ENCODE measurements at places on chromosomes 2 and 18. TPM values are rescaled to one million over a fixed set of nuclear protein-coding genes. Genes with fewer than 3 reads are reported as not detected.

GRCh38 chr2:64657411-64657810 lies 3.7 kb upstream of the SERTAD2 start:
- no peak for DNase-seq

GRCh38 chr18:26941584-26941983 lies 76.1 kb upstream of the AQP4 start:
- no peak for DNase-seq

DNA sequence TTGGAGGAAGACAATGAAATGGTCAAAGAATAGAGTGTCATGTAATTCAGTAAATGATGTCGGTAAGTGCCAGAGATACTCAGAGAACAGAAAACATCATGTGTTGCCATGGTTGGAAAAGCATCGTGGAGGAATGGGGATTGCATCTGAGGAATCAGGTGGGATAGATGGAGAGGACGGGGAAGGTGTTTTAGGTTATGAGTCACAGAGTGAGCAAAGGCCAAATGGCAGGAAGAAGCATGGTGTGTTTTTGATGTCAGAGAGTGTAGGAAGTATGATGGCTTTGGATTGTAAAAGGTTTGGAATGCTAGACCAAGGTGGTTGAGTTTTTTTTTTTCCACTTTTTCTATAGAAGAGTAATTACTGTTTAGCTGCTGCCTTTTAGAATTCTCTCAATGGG lies 27.5 kb upstream of the CD28 start:
- DNase-seq: no peak

DNA sequence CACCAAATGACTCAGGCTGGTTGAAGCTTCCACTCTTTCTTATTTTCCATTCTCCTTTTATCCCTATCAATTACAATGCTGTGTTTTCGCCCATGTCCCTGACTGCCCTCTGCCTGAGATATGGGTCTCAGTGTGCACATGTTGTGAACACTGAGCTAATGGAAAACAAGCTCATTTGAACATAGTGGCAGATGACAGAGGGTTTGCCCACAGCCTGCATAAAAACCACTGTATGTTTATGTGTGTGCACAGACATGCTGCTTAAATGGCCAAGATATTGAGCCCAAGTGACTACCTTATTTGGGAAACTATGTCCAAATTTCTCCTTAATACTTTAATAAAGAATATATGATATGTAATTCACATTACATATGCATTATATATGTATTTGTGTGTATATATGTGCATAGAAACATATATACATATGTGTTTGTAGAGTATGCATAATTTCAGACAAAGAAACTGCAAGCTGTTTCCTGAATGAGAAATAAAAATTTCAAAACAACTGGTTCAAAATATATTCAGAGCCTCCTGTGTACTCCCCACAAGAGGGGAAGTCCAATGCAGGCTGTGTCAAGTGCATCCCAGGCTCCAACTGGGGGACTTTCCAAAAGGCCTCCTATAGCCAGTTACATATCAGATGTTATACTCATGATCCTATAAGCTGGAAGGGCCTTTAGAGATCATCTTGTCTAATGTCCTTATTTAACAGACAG lies 92.7 kb upstream of the CD302 start:
- no peak for DNase-seq

GRCh38 chr2:14297340-14297739 lies 335.2 kb upstream of the LRATD1 start:
- no peak for DNase-seq

- DNase-seq: no peak
These were observed 649.8 kb downstream of the ARHGAP15 start for GRCh38 chr2:143779021-143779420.

- no peak for DNase-seq
These were observed 146.4 kb downstream of the FTCDNL1 start for GRCh38 chr2:199704358-199705238.

GRCh38 chr2:240637116-240637900 lies 12.0 kb downstream of the GPR35 start:
- DNase-seq: peak; percentile 0

DNA sequence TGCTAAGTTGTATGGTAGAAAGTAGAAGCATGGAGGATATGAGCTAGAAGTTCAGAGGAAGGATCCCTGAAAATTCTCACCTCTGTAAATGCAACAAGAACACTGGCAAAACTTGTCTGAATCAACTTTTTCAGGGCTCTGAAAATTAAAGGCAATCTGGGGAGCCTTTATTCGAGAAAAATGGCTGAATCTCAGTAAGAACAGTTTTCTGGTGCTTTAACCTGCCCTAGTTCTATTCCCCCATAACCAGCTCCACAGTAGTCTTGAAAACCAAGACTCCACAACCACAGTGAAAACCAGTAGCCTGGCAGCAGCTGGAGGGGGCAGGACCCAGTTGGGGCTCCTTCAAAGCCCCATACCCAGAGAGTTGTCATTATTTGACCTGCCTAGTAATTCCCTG lies 42.6 kb downstream of the ALPK2 start:
- DNase-seq: no peak

DNA sequence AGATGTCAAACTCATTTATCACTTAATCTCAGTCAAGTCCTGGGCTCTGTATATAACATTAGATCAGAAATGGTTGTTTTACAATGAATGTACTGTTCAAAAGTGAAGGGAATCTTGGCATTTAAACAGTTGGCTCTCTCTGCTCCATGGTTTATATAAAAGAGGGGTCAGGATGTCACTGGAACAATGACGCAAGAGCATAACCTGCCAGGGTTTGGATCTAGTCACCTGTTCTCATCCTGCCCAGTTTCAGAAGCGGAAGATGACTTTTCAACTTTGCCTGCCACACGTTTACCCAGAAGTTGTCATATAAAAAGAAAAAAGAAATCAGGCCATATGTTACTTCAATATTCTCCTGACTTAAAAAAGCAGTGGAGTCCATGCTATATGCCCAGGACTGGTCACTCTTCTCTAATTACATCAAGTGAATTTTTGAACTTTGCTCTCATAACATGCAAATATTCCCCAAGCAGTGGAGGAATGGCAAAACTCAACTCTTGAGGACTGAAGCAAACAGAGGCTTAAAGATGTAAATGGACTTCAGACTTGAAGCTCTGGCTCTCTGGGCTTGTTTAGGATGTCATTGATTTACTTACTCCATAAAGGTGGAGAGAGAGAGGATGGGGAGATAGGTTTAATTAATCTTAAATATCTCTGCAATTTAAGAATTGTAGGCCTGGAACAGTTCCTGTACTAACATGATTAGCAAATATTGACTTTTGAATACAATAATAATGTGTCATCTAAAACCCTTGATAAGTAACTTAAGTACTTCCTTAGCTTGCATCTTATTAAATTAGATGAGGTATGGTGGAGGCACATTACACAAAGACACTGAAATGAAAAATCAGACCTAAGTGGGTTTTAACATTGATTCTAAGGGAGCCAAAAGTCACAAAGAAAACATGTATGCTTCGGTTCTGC lies 58.3 kb downstream of the ETAA1 start:
- DNase-seq: peak; percentile 27

PDE1A gene
- 12.9 TPM for total RNA-seq

YPEL5 gene
- 125 TPM for total RNA-seq

GCKR gene
- total RNA-seq: 13.4 TPM

NEB gene
- 1.3 TPM for total RNA-seq

ACSL3 gene
- 92.4 TPM for total RNA-seq

Data from stomach (tissue), 19 donors.